ENCODE measurements at places on chromosomes 13 and 19.

DNA sequence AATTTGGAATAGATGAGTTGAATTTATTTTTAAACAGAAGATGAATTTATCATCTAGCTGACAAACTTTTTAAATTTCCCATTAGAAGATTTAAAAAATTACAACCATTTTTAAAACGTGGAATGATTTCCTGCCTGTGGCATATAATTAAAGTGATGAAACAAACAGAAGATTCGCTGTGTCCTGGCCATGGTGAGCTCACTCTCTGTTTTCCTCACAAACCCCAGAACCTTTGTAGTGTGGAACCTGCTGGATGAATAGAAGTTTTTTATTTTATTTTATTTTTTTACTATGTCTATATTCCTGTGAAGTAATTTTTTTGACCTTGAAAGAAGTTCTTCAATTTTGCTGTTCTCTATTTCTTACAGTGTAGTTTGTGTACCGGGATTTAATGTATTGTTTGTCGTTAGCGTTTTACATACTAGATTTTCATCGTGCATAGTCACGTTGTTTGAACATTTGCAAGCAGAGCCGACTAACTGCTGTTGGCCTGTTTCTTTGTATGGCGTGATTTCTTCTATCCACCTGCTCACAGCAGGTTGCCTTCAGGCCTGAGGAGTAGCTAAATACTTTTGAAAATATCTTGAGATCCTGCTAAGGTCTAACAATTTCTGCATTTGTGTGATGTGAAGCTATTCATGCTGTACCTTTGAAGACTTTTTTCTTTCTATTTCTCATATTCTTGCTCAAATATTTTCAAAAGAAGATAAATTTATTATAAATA lies 149.2 kb downstream of the GGACT start:
- DNase-seq, result no peak

GRCh38 chr19:2243274-2244124 lies 5.6 kb upstream of the AMH start:
- no peak for DNase-seq

DNA sequence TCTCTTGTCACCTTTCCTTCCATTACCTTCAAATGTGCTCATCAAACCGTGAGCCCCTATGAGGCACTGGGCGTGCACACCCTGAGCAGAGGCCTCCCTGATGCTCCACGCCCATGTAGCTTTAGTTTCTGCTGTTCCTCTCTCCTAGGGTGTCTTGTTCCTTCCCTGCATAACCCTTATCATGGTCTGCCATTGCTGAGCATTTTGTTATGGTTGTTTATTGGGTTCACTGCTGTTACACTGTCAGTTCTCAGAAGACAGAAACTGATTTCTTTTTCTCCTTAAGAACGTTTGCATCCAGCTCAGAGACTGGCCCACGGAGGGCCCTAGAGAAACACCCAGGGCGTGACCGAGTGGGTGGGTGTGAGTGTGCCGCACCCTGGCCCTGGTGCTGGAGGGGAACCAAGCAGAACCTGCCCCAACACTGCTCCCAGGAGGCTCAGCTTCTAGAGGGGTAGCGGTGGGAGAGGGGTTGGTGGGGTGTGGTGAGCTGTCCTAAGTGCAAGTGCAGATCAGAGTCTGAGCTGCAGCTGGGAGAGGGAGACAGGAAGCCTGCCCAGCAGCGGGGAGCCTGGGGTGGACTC lies 61.4 kb upstream of the URI1 start:
- DNase-seq, result no peak

- DNase-seq, result no peak
These were observed 12.2 kb downstream of the IFT88 start for GRCh38 chr13:20579191-20579590.

GRCh38 chr13:46687810-46688209 lies 109.2 kb downstream of the ESD start:
- DNase-seq, result no peak

GRCh38 chr19:23075031-23075733 lies 41.6 kb upstream of the ZNF730 start:
- peak; percentile 51 for DNase-seq

DNA sequence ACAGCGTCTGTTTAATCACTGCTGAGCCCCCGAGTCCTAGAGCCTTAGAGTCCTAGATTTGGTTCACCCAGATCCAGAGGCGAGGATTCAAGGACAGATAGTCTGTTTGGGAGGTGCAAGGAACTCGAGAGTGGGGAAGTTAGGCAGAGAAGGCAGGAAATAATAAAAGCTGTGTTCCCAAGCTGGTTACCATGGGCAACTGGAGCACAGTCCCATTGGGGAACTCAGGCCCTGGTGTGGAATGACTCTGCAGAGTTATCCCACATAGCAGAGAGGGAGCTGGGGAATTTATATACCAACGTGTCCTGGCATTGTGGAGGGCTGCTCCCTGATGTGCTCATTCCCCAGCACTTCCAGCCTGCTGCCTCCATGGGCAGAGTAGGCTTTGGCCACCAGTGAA lies 9.7 kb downstream of the IGSF23 start:
- no peak for DNase-seq

GRCh38 chr19:31392464-31392863 lies 43.2 kb upstream of the TSHZ3 start:
- DNase-seq, result no peak

- DNase-seq, result no peak
These were observed 588.5 kb downstream of the GPC5 start for GRCh38 chr13:91986761-91987483.
